Left renal cortex interstitium (tissue), 4 donors: ENCODE measurements at places on chromosomes 1 and 21.

- no peak for DNase-seq
These were observed 18.0 kb upstream of the BTG2 start for GRCh38 chr1:203287109-203287893.

- DNase-seq, result no peak
These were observed 108.9 kb downstream of the LACTBL1 start for GRCh38 chr1:22863766-22864165.

DNA sequence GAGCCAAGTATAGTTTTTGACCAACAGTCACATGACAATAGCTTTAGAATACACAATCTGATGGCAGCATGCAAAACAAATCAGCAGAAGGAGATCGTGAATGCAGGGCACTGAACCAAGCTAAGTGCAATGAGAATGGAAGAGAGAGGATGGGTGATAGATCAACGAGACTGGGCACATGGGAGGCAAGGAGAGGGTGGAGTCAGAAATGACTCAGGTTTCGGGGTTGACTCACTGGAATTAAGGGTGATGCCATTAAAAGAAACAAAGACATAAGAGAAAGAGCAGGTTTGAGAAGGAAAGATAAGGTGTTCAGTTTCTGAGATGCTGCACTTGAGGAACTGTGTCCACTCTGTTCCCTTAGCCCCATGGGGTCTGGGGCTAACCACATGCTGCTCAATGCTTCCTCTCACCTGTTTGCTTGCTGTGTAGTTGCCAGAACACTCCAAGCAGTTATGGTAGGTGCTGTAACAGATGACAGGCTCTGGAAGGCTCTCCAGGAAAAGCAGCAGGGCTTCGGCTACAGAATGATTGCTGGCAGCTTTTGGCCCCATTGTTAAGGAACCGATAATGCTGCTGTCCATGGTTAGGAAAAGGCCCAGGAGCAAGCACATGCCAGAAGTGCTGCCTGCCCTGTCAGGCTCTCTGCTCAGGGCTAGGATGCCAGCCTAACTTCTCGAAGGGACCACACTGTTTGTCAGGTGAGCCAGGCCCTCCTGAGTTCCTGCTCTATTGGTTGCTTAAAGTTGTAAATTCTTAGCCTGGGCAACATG lies 6.1 kb upstream of the MTF1 start:
- no peak for DNase-seq

DNA sequence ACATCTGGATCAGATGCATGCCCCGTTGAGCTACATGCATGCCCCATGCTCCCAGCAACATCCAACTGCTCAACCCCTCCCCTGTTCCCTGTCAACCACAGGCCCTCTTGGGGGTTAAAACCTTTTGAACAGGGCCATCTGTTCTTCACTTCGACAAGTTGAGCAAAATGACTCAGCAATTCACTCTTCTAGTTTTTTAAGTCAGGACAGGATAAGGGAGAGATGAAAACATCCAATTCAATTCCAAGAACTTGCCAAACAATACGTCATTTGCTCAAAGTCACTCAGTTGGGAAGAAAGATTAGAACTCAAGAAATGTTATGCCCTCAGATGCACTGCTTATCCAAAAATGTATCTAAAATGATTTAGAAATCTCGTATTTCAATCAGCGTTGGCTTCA lies 46.1 kb upstream of the MTF2 start:
- DNase-seq, result no peak

- DNase-seq, result no peak
These were observed 157.7 kb downstream of the TOMM20 start for GRCh38 chr1:234970731-234971476.

GRCh38 chr1:50658459-50659076 lies 235.3 kb upstream of the DMRTA2 start:
- DNase-seq, result no peak

- DNase-seq, result no peak
These were observed 2.9 kb downstream of the NCDN start for GRCh38 chr1:35560256-35561225.

GRCh38 chr1:168320800-168321450 lies 40.2 kb downstream of the TBX19 start:
- no peak for DNase-seq

- DNase-seq, result no peak
These were observed 109.2 kb upstream of the RAB4A start for GRCh38 chr1:229161740-229162139.

DNA sequence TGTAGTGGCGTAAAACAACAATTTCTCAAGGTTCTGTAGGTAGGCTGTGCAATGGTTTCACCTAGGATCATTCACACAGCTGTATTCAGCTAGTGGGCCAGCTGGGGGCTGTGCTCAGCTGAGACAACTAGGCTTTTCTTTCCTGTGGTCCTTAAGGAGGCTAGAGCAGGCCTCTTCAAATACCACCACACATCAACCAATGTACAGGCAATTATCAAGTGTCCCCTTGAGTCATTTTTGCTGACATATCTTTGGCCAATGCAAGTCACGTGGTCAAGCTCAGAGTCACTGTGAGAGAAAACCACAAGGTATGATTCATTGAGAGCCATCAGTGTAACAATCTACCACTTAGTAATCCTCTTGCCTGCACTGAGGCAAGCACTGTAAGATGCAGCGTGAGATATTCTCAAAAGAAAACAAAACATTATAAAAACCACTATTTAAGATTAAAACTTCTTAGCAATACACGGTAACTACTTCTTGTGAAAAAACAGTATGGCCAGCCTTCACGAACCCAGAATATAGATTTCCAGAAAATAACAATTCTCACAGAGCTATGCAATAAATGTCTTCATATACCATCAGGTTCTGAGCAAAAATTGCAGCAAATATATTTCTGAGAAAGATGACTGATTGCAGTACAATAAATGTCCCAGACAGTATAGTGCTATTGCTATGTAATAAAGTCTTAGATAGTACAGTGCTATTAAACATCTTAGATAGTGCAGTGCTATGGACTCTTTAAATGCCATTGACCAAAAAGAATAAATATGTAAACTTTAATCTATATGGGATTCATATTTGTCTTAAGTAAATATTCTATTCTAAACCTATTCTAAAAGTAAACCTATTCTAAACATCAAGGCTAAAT lies 55.3 kb downstream of the NME7 start:
- DNase-seq, result no peak

DNA sequence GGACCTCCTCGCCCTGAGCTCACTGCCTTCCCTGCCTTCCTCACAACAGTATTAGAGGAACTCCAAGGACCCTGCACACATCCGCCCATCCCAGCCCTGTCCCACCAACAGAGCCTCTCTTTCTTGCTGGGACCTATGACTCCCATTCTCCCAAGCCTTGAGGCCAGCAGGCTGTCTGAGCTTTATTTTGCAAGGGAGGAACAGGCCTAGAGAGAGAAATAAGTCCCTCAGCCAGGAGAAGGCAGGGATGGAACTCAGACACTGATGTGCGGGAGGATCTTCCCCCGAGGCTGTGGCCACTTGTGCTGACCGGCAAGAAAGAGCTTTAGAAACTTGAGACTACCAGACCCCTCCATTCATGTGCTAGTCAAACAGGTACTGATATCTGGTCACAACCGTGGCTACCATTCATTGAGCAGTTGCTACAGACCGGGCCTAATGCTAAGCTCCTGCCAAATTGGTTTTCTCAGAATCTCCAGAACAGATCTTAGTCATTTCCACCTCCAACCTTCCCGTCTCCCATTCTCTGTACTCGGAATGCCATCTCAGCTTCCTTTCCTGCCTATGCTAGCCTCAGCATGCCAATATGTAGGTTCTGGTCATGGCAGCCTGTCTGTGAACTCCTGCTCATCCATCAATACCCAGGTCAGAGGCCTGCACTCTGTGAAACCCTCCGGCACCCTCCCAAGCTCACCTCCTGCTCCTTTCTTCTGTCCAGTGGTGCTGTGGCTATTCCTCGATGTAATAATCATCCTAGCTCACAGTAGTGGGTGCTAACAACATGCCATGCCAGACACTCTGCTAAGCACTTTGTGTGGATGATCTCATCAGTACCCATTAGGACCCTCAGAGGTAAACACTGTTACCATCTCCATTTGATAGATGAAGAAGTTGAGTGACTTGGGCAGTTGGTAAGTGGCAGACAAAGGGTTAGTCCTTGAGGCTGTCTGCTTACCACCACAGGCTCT lies 3.8 kb downstream of the TMEM54 start:
- no peak for DNase-seq

DNA sequence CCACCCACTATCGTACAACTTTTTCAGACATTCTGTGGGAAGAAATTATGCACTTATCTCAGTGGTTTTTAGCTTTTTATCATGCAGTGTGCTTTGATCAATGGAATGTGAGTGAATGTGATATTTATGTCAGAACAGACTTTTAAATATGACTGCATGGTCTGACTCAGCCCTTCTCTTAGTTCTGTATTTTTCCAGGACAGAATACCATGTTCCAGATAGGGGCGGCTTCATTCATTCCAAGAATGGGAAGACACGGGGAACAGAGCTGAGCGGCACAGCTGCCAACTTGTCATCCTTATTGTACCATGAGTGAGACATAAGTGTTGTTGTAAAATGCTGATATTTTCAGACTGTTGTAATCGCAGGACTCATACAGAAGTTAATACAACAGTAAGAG lies 214.6 kb upstream of the NCAM2 start:
- DNase-seq, result no peak

DNA sequence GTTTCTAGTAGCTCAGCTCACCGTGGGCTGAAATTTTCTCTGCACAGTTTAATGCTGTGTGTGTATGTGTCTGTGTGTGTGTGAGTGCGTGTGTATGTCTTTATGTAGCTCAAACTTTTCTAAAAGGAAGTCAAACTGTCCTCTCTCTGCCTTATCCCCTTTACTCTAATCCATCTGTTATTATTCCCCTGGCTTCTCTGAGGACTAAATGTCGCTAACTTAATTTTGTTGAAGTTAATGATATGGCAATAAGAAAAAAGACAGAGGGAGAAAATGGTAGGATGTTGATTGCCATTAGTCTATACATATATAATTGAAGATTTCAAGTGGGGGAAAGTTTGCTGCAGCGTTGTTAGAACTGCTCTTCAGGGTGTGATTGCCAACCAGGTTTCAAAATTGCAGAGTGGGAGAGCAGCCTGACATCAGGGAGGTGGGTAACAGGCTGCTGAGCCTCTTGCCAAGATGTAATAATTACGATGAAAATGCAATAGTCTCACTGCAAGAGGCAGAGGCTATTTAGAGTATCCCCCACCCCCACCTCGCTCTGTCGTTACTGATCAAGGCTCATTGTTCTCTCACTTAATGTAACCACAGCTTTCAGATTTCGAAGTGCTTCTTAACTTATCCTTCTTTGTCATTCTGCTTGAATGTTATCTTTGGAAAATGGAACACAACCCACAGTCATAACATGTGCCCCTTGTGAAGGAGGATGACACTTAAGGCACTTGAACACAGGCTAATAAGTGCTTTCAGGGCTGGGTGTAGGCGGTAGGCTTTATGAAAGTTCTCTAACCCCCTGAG lies 559.0 kb upstream of the PLXNA2 start:
- no peak for DNase-seq

- DNase-seq, result peak; percentile 79
These were observed at the start of gene NRIP1 for GRCh38 chr21:15064576-15065391. Gene NRIP1, minus strand, starts transcription at chr21:15065000. Its CDS starts 96,808 bp downstream, at chr21:14968192.

DNA sequence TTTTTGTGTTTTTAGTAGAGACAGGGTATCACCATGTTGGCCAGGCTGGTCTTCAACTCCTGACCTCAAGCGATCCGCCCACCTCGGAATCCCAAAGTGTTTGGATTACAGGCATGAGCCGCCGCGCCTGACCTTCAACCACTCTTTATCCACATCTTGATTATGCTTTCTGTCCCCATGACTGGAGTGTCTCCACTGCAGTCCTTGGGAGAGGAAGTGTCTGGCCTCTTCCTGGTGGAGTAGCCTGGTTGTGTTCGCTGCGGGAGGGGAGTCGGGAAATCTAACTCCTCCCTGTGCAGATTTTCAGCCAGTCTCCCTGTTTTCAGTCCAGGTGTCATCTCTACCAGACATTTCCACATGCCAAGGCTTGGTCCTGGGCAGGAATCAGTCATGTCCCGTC lies 9.7 kb downstream of the KISS1 start:
- DNase-seq, result no peak

- no peak for DNase-seq
These were observed 42.1 kb upstream of the C8B start for GRCh38 chr1:57007948-57008347.

- no peak for DNase-seq
These were observed at the start of gene KRTAP25-1 for GRCh38 chr21:30289215-30289614. Gene KRTAP25-1, minus strand, starts transcription at chr21:30289514. Its CDS starts 24 bp downstream, at chr21:30289490.

- DNase-seq, result no peak
These were observed 97.4 kb downstream of the EPB41 start for GRCh38 chr1:29011775-29012174.

GRCh38 chr1:166197597-166197996 lies 30.8 kb upstream of the FAM78B start:
- no peak for DNase-seq

DNA sequence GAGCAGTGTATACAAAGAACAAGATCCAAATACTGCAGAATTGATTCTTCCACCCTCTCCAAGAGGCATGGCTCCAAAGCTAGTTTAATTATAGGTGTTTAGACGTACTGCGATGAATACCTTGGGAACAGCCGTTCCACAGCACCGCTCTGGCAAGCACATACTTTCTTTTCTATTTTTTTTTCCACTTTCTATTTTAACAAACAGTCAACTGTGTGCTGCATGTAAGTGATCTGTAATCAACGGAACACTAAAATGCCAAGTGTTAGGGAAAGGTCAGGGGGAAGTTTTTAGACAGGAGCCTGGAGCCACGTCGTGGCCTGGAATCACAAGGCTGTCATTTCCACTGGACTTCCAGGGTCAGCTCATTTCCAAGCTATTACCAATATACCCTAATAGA lies 486.4 kb upstream of the DAB1 start:
- DNase-seq, result no peak

- peak; percentile 99 for DNase-seq
These were observed at the start of gene GABPB2 for GRCh38 chr1:151070474-151071276. Gene GABPB2, plus strand, starts transcription at chr1:151070761. Its CDS starts 17,429 bp downstream, at chr1:151088190.

GRCh38 chr1:50964863-50965262 lies 4.8 kb upstream of the FAF1 start:
- DNase-seq, result no peak

DNA sequence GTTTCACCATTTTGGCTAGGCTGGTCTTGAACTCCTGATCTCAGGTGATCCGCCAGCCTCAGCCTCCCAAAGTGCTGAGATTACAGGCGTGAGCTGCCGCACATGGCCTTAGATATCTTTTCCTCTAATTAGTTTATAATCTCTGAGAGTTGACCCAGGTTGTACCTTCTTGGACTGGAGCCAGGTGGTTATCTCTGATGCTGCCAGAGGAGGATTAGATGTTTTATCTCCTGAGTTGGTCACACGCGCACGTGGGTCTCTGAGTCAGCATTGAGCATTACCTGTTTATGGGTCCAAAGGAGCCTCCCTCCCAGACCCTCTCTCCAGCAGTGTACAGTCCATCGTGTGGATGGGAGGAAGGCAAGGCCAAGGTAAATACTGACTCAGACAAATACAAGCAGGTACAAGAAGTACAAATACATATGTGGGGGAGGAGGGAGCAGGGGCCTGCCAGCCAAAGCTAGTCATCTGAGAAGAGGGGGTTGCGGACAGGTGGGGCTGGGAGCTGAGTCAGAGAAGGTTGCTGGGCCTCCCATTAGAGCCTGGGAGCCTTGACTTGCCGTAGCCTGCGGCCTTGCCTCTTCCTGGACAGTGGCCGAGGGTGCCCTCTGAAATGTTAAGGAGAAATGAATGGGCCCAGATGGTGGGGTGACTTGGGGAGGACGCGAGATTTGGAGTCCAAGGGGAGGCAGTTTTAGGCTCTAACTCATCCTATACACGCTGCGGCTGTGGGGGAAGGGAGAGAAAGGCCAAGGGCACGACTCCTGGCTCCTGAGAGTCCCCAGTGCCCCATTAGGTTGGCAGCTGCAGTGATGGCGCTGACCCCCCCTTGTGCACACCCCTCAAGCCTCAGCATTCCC lies 13.1 kb downstream of the IL6R start:
- no peak for DNase-seq
